ENCODE measurements at places on chromosomes 6 and 20.

DNA sequence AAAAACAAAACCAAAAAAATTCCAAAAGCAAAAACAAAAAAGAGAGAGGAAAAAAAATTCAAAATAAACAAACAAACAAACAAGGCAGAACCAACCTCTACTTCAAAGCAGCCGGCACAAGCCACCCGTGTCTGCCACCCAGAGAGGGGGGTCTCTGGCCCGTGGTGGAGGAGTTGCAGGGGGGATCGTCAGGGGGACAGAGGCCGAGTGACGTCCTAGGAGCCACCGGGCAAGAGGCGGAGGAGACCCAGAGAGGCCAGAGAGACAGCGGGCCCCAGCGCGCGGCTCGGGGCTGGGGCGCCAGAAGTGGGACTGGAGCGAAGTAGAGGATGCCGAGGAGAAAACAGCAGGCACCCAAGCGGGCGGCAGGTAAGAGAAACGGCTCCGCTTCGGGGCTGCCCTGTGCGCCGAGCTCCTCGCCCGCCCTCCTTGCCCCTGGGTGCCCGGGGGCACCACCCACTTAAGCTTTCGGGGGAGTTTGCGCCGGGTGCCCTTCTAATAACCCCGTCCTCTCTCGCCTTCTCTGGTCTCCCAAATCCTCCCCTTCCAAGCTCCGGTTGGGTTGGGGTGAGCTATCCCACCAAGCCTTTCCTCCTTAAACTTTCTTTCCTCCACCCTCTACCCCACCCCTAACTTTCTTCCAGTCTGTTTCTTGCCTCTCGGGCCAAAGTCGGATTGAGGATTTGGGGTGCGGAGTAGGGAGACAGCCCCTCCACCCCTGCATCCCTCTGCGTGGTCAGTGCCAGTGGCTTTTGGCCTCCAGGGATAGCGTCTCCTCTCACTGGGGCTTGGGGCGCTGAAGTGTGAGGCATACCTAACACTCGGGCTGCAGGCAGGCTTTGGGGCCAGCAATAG, 1.0 kb downstream of the TSHZ2 start:
- no peak for DNase-seq

GRCh38 chr6:124535746-124536145, 426.5 kb upstream of the RNF217 start:
- no peak for DNase-seq

DNA sequence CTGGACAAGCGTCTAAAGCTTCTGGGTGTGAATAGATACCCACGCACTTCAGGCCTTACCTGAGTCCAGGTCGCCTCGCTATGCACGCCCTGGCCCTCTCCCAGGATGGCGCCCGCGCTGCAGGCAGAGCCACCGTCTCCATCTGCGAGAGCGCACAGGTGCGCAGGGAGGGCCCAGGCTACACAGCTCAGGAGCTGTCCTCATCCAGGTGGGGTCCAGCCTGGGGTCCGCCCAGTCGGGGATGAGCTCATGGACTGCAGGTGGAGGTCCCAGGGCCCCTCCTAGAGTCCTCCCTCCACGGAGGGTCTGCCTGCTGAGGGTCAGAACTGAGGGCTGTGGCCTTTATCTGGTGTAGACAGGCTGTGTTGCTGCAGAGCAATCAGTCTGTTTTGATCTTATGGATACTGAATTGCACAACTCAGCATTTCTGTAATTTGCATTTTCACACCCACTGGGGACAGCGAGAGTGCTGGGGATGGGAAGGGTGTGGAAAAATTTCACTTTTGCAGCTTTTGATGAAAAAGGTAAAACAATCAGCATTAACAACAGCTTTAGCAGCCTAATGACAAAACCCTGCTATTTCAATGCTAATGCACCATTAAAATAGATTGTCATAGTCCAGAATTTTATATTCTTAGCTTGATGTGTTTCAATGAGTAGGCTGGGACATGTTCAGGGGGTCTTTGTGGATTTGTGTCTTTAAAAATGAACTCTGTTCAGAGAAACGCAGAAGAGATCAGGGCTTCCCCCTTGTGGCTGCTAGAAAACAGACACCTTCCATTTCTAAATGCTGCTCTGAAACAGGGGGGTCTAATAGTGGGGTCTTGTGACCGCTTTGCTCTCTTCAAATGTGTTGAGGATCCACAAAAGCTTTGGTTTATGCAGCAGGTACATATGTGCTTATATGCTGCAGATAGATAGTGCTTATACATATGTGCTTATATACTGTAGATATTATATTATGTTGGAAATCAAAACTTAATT, 77.8 kb upstream of the PHACTR3 start:
- DNase-seq: no peak

GRCh38 chr6:166516251-166516884, 70.1 kb downstream of the RAMACL start:
- no peak for DNase-seq

DNA sequence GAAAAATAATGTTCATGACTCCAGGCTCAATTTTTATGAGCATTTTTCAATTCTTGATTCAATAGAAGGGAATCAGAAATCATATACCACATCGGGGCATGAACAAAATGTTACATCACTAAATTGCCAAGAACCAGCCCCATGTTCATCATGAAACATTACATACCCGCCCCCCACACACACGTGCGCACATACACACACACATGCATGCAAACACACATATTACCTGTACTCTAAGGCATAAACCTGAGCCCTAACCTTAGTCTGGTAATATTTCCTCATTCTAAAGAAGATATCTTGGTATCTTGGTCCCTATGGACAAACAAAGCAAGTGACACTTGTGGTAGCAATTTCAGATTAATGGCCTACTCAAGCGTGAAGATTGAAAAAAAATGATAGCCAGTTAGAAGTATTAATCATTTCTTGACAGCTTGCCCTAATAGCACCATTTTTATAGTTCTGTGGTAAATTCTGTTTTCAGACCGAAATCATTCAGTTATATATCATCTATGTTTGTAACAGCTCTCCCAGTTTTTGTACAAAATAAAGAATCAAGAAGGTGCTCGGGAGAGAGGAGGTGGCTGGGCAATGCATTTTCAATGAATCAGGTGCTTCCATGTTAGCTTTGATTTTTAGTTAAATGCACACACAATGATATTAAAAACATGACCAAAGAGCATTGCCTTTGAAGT, 95.4 kb upstream of the DOK5 start:
- no peak for DNase-seq

DNA sequence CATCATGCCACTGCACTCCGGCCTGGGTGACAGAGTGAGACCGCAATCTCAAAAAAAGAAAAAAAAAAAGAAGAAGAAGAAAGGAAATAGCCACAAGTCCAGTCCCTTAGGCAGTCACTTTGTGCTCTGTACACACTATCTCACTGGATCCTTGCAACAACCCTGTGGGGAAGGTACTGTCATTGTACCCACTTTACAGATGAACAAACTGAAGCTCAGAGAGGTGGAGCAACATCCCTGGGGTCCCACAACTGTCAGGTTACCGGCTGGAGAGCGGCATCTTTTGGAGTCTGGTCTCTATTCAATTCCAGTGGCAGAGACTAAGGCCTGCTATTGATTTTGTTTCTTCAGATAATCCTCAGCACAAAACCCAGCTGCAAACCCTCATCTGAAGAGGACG, 12.2 kb downstream of the BPIFA2 start:
- no peak for DNase-seq

DNA sequence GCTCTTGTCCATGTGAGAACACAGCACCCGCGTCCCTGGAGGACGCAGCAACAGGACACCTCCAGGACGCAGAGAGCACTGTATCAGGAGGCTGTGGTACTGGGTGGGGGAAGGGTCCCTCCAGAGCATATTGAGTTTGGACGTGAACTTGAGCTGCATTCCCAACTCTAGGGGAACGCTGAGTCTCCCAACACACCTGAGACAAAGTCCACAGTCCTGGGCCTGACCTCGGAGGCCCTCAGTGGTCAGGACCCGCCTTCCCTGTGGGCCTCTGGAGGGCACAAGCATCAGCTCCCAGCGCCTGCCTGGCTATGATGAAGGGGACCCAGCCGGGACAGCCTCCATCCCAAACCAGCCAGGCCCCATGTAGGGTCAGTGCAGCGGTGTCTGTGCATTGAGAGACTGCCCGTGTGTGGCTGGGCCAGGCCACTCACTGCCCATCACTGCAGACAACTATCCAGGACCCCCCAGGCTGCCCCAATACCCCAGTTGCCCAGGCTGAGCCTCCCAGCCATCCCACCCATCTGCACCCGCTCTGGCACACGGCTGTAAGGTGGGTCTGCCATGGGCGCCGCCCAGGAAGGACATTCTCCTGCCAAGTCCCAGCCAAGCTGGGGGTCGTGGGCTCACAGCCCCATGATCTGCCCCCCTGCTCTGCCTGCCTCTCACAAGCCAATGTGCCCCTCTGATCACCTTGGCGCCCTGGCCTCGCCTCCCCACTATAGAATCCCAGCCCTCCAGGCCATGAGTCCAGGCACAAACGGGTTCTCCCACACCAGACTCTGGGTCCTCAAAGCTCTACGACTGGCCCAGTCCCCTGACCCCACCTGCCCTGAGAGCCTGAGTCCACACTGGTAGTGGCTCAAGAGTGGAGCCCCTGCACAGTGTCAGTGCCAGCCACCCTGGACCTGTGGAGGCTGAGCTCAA, 115.7 kb downstream of the TAF4 start:
- DNase-seq: no peak

DNA sequence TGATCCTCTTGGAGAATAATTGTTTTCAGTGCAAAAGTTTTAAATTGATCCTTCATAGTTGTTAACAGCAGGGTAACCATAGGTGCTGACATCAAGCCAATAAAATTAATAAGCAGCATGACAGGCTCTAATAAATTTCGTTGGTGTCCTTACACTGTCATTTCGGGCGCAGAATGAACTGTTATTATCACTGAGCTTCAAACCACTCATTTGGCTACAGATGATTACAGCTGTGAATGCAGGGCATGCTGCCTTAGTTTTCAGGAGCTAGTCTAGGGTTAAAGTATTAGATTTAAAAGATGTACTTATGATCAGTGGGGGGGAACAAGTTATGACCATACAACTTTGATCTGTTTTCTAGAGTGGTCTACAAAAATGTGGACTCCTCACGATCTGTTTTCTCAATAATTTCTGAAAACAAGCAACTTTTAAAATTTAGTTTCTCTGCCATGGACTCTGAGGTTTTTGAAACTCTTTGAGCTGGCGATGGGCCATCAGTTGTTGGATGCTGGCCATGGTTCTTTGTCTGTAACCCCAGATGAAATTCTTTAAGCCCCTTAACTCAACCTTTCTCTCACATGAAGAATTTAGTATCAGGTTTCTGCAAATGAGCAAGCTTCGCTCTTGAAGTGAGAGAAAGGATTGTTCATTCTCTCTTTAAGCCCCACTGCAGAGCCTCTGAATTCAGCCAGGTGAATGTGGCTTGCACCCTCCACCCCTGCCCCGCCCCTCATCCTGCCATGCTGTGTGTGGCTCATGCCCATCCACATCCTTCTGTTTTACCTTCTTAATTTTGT, 99.1 kb upstream of the MTHFD1L start:
- DNase-seq: peak; percentile 36

GRCh38 chr20:39112178-39112743, 150.1 kb downstream of the DHX35 start:
- peak; percentile 44 for DNase-seq

GRCh38 chr6:139841794-139842215, 467.4 kb upstream of the CITED2 start:
- no peak for DNase-seq

DNA sequence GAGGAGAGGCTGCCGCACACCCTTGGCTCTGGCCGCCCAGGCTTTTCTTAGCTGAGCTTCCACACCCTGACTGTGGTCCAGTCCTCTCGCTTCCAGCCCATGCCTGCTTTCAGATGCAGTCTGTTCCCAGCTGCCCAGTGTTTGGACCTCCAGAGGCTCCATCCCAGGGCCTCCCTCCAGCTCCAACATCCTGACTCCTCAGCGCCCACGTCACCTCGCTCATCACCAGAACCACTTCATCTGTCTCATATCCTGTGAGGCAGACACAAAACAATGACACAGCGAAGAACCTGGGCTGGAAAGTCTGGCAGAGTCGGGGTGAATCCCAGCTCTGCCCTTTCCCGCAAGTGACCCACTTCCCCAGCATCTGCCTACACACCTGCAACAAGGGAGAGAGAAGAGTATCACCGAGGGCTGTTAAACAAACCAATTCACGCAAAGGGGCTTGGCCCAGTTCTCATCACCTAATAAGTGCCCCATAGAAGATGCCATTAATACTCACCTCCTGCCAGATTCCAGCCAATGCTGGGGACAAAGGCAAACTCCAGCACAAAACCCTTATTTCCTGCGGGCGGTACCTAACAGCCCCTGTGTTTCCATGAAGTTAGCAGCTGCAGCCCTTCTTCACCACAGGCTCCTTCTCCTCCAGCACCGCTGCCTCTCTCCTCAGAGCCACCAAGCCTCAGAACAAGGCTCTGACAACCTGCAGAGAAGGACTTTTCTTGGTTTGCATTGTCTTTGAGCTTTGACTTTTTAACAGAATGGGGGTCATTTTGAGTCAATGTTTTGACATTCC, 133.4 kb upstream of the CDH4 start:
- no peak for DNase-seq

GRCh38 chr6:129653746-129654145, 56.2 kb downstream of the ARHGAP18 start:
- no peak for DNase-seq

DNA sequence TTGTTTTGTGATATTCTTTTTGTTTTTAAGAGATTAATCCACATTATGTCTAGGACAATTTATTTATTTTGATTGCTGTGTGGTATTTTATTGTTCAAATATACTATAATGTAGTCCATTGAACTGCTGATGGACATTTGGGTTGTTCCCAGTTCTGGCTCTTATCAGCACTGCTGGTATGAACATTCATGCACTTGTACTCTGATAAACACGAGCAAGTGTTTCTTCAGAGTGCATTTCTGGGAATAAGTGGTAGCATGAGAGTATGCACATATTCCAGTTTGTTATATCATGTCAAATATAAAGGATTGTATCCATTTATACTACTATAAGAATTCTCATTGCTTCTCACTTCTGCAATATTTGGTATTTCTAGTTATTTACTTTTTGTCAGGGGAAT, 7.1 kb downstream of the CALHM6 start:
- no peak for DNase-seq

DNA sequence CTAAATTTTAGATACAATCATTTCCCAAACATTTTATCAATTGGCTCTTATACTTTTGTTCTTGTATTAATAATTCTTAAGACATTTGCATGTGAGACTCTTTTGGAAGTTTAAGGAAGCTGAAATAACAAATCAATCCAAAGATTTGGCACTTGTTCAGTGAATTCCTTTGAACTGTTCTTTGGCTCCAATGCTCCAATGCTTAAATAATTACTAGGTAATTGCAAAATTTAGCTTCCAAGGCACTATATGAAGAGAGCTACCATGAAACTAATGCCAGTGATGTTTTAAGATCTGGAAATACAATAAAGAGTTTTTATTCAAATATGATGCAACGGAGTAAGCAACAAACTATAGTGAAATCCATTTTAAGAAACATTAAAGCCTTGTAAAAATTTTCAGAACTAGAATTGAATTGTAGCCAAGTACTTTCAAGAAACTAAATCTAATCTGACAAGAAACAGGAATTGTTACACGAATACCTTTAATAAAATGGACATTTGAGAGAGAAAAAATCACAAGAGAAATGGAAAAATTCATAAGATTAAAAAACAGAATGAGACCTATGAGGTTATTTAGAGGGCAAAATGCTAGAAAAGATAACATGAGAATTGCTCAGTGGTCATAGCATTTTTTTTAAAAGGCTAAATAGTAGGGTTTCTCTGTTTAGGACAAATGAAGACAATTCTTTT, 43.6 kb upstream of the SMLR1 start:
- DNase-seq: no peak

GRCh38 chr6:1766654-1767053, 156.9 kb downstream of the FOXC1 start:
- peak; percentile 66 for DNase-seq
